ENCODE measurements at places on chromosomes 1 and 21.

DNA sequence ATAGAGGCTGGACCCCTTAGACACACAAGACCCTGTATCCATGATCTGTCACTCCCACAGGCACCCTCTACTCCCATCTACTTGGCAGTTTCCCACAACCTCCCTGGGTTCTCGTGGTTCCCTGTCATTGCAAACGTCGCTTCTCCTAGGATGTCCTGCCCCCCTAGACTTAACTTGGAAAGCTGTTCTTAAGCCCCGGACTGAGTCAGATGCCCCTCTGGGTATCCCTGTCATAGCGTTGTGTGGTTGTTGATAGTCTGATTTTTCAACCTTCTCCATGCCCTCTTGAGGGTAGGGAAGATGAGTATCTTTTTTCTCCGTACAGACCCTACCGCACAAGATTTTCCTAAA, 11.8 kb downstream of the RCC1 start:
- no peak for DNase-seq

- DNase-seq = no peak
These were observed 12.6 kb upstream of the RGL1 start for GRCh38 chr1:183792300-183792699.

GRCh38 chr1:99945174-99945573, 24.6 kb upstream of the SLC35A3 start:
- DNase-seq = no peak

- no peak for DNase-seq
These were observed 30.4 kb upstream of the RNF2 start for GRCh38 chr1:185014941-185015340.

GRCh38 chr1:180261524-180262155, 31.6 kb downstream of the LHX4 start:
- no peak for DNase-seq

DNA sequence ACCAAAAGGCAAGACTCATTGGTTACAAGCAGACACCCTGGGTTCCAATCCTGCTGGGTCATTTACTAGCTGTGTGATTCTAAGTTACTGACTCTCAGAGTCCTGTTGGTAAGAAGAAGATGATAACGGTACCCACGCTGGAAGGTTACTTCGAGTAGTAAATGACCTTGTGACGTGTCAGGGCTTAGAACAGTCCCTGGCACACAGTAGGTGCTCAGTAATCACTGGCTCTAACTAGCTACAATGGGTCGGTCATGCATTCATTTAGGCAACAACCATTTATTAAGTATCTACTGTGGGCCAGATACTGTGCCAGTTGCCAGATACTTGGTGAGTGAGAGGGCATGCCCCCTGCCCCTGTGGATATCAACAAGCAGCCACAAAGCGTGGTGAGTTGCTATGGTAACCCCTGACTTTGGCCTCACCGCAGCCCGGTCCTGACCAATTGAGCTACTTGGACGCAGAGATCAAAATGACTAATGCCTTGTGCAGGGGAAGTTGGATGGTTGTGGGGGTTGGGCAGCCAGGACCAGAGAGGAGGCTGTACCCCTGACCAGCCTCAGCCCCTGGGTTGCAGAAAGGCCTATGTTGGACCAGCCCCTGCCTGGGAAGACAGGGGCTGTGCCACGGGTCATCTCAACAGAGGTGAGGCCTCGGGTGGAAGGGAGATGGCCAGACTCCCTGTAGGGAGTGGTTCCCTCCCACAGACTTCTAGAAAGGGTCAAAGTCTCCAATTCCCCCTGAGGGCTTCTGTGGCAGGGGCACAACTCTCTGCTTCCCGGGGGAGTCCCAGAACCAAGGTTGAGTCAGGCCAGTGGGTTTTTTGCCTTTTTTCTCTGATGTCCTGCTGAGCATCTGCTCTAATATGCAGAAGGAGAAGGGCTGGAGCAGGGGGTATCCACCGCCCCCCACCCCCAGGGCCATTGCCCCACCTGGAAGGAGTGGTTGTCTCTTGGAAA, 16.0 kb downstream of the DHRS3 start:
- no peak for DNase-seq

DNA sequence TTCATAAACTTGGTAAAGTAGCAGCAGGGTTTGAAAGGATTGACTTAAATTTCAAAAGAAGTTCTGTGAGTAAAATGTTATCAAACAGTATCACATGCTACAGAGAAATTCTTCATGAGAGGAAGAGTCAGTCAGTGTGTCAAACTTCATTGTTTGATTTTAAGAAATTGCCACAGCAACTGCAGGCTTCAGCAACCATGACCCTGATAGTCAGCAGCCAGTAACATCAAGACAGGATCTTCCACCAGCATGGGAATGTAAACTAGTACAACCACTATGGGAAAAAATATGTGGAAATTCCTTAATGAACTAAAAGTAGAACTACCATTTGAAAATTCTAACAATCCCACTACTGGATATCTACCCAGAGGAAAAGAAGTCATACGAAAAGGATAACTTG, 11.5 kb downstream of the MAEL start:
- no peak for DNase-seq
